HS-5 (cell line): ENCODE measurements at places on chromosomes 3 and 15.

- no peak for DNase-seq
Measured at GRCh38 chr3:13976469-13976868, 96.6 kb upstream of the WNT7A start.

DNA sequence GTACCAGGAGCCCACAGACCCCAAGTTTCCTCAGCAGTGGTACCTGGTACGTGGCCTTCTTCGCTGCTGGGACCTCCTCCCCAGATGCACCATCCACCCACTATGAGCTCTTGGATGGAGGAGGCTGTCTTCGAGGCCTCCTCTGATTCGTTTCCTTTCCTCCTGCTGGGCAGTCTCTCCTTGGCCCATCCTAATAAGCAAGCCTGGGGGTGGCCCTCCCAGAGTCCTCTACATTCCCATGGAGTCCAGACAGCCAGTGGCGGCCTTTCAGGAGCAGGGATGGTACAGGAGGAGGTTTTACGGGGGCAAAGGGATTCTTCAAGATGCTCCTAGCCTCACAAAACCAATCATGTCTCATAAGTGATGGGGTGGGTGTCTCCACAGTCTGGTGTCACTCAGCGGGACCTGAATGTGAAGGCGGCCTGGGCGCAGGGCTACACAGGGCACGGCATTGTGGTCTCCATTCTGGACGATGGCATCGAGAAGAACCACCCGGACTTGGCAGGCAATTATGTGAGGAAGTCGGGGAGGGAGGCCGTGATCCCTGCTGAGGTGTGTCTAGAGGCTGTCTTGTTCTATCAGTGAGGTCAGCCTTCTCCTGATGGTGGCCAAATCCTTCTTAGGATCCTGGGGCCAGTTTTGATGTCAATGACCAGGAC, 7.7 kb upstream of the FES start:
- no peak for DNase-seq

DNA sequence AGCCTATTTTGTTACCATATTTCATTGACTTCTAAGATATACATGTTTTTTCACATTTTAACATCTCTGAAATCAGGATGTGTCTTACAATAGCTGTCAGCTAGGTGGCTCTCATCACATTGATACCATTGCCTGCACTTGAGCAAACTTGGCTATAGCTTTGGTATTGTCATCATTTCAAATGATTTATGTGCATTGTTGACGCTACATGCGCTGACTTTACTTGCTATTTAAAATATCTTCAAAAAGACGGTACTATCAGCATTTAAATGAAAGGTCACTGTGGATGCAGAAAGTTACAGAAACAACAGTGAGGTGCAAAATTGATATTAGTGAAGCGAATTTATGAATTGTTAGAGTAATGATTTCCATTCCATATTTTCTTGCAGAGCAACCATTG, 54.0 kb upstream of the ABHD2 start:
- DNase-seq: no peak

DNA sequence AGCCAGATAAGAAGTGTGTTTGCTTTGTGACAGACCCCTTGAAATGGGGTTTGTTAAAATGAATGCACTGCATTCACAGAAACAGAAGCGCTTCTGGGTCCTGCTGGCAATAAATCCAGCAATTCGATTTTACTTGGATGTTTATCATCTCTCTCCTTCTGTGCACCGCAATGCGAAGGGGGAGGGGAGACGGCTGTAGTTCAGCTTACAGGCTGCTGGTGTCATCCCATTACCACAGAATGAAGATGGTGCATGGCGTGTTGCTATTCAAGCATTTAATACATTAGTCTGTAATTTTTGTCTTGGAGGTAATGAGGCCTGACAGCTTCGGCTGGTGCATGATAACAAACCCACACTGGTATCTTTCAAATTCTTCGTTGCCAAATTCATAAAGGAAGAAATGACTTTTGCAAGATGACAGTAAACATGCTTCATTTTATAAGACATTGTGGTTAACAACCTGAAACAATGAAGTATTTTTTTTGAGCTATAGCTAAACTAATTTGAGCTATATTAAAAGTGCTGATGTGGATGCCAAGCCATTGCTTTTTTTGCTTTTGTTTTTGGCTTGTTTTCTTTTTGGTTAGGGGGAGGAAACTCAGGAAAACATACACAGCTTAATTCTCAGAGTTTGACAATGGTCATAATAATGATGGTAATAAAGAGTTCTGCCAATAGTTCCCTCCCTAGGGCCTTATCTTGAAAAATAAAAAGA, 418.3 kb downstream of the OTOL1 start:
- peak; percentile 18 for DNase-seq

- no peak for DNase-seq
Measured at GRCh38 chr3:71415681-71416122, 167.8 kb downstream of the FOXP1 start.

DNA sequence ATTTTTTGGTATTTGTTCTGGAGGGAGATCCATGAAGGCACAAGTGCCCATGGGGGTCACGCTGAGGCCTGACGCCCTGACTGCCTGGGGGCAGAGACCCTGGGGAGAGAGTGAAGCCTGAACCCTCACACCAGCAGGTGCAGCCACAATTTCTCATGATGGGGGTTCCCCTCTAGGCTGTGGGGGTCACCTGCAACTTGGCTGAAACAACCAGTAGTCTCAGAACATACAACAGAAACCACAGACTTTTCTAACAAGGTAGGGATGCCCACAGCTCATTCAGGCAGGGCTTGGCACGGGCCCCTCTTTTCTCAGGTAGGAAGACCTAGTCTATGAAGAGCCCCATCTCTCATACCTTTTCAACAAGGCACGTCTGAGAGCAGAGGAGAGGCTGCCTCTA, 245.1 kb downstream of the ADAMTS17 start:
- no peak for DNase-seq

- DNase-seq: no peak
Measured at GRCh38 chr15:50190723-50191122, 8.7 kb downstream of the SLC27A2 start.

DNA sequence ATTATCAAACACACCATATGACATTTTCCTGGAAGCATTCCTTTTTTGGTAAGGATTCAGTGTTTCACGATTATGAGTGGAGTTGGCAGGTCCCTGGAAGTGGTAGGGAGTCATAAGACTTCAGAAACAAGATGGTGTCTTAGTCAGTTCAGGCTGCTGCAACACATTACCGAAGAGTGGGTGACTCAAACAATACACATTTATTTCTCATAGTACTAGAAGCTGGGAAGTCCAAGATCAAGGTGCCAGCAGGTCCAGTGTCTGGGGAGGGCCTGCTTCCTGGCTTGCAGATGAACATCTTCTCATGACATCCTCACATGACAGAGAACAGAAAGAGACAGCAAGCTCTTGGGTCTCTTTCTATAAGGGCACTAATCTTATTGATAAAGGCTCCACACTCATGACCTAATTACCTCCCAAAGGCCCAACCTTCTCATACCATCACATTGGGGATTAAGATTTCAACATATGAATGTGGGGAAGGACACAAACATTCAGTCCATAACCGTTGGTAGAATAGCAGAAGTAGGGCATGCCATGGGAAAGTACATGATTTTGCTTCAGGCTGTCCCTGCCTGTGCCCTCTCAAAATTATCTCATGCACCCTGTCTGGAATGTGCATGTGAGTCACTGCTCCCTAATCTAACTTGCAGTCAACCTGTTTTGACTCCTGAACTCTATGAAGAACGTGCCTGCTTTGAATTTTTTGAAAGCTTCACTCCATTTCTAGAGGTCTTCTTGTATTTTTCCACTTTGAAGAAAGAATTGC, 72.5 kb downstream of the GTPBP8 start:
- DNase-seq: no peak

- DNase-seq: no peak
Measured at GRCh38 chr3:45841420-45841756, 531 bp downstream of the LZTFL1 start.

- DNase-seq: no peak
Measured at GRCh38 chr15:42819786-42820185, 82.9 kb upstream of the CDAN1 start.

GRCh38 chr3:174102866-174103265, 705.3 kb downstream of the NLGN1 start:
- no peak for DNase-seq

GRCh38 chr15:47439146-47440111, 277.9 kb upstream of the SEMA6D start:
- DNase-seq: no peak

DNA sequence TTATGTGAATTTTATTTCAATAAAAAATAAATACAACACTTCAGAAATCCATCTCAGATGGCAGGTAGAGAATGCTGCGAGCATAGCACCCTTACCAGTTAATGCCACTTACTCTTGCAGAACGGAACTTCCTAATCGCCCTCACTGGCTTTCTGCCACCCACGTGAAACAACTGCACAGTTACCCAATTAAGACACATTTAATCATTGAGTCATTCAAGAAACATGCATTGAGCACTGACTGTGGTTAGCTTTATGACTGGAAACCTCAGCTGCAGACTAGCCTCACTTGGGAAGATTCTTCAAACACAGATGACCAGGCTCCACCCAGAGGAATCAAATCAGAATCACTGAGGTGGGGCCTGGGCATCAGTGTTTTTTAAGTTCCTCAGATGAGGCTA, 5.6 kb upstream of the MFGE8 start:
- peak; percentile 95 for DNase-seq

DNA sequence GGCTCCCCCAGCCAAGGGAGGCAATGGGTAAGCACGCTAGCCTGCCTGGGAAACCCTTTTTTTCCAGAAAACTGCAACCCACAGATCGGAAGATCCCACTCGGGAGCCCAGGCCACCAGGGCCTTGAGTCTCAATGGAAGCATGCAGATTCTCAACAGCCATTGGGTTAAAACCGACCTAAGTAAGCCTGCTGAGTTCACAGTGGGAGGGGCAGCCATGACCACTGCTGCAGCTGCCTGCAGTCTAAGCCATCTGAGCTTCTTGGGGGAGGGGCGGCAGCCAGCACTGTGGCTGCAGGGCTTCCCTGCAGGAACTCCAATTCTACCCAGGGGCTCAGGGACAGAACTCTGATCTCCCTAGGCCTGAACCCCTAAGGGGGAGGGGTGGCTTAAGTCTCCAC, 82.0 kb downstream of the DPPA2 start:
- DNase-seq: no peak

- no peak for DNase-seq
Measured at GRCh38 chr3:127955728-127956127, 40.7 kb downstream of the KBTBD12 start.

DNA sequence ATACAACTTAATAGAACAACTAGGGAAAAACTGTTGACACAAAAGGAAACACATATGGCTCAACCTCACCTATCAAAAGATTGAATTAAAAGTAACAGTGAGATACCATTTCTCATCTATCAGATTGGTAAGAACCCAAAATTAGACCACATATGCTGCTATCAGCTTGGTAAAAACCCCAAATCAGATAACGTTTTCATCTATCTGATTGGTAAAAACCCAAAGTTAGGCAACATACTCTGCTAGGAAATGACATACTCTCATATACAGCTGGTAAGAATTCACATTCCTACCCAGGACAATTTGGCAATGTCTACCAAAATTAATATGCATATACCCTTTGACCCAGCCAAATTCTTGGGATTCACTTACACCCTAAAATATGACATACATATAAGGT, 26.3 kb downstream of the NRG4 start:
- no peak for DNase-seq

- DNase-seq: no peak
Measured at GRCh38 chr15:26806151-26806550, 33.3 kb upstream of the GABRB3 start.

DNA sequence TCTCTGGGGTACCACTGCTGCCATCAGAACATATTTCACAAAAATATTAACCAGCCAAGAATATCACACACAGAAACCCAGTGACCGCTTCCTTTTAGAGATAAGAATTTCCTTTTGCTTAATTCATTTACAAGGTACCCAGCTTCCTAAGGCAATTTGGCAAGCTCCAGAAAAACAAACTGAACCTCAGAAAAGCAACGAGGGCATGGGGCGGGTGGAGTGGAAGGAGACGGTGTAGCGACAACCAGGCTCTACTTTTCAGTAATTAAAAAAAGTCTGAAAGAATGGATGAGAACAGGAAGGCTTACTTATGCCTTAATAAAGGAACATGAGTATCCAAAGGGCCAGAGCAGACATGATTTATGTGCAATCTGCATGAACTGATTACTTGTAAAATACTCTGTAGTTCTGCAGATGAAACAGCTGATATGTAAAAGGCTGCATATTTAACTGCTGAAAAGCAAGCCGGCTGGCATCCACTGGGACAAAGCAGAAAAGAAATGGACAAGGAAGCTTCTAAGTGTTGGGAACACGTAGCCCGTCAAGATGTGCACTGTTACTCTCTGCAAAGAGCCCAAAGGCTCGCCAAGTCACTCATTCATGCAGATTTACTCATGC, 18.6 kb downstream of the RFTN1 start:
- DNase-seq: no peak

DNA sequence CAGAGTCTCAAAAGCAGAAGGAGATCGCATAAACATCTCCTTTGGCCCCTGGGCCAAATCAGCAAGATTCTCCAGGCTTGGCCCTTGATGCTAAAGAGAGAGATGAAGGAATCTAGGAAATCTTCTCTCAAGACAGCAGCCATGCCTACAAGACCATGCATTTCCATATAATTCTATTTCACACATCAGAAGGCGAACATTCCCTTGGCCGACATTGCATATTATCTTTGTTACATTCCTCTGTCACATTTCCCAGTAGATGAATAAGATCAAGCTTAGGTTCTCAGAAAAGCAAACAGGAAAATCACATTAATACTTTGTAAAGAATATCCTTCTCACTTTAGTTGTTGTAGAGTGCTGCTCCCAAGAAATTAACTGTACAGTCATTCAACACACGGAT, 21.3 kb downstream of the GASK1A start:
- no peak for DNase-seq

DNA sequence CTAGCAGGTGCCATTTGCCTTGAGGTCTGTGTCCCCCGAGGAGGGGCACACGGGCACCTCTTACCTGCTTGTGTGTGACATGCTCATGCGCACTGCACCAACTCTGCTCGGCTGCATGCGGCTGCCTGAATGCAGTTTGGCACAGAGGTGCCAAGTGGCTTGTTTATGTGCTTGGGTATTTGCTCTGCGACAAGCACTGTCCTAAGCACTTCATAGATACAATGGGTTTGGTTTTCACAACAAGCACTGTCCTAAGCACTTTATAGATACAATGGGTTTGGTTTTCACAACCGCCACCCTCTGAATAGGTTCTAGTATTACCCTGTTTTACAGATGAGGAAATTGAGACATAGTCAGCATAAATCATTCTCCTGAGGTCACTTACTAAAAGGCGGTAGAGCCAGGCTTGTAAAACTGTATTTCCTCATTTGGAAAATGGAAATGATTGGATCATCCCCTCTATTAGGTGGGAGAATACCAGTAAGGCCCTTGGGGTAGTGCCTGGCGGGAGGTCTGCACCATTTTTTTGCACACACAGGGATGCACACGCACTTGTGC, 487 bp downstream of the ITIH4 start:
- DNase-seq: no peak

DNA sequence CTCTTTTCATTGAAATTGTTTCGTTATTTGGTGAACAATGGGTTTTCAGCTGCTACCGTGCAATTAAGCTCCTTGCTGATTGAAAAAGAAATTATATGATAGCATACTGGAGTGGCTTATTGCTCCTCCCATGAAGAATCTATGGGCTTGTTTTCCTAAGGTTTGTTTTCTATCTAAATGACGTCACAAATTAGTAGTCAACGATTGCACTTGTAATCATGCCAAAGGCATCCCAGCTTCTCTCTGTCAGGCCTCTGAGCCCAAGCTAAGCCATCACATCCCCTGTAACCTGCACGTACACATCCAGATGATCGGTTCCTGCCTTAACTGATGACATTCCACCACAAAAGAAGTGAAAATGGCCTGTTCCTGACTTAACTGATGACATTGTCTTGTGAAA, 388.0 kb upstream of the LMCD1 start:
- no peak for DNase-seq

GRCh38 chr3:58216496-58217195, 5.9 kb upstream of the DNASE1L3 start:
- no peak for DNase-seq

- no peak for DNase-seq
Measured at GRCh38 chr3:70488131-70488530, 175.7 kb upstream of the MDFIC2 start.
